Left renal cortex interstitium (tissue), 4 donors: ENCODE measurements at places on chromosomes 7 and 10.
A peak's percentile ranks its signal among the peaks of the same experiment; 100 is the strongest.

- DNase-seq: no peak
These were observed 269.8 kb downstream of the SORCS1 start for GRCh38 chr10:106894692-106895091.

- DNase-seq: no peak
These were observed 14.3 kb upstream of the ARMC3 start for GRCh38 chr10:22913474-22914092.

GRCh38 chr7:44846816-44847508 is 925 bp downstream of the H2AZ2 start:
- DNase-seq: no peak

DNA sequence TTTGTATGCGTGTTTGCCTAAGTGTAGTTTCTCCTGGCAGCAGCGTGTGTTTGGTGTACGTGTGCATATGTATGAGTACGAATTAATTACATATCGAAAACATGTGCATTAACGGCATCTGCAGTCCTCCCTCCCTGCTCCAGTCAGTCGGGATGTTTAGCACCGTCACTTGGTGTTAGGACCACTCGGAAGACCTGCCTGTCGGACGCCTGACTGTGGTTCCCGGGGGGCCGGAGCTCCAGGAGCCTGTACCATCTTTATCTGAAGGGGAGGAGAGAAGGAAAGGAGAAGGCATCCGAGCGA is 1.1 kb upstream of the CNTNAP2 start:
- DNase-seq: no peak

DNA sequence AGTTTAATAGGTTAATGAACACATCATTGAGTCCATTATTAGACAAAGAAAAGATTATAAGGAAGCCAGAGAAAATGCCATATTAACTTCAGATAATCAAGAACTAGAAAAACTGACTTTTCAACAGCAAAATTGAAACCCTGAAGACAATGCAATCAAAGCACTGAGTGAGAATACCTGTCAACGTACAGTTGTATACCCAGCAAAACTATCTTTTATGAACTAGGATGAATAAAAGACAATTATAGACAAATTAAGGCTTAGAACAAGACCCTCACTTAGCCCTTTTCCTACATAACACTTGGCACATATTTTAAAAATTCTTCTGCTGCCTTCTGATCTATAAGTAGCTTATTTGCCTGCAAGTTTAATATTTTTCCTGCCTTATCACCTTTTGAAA is 19.0 kb upstream of the DGKI start:
- no peak for DNase-seq

DNA sequence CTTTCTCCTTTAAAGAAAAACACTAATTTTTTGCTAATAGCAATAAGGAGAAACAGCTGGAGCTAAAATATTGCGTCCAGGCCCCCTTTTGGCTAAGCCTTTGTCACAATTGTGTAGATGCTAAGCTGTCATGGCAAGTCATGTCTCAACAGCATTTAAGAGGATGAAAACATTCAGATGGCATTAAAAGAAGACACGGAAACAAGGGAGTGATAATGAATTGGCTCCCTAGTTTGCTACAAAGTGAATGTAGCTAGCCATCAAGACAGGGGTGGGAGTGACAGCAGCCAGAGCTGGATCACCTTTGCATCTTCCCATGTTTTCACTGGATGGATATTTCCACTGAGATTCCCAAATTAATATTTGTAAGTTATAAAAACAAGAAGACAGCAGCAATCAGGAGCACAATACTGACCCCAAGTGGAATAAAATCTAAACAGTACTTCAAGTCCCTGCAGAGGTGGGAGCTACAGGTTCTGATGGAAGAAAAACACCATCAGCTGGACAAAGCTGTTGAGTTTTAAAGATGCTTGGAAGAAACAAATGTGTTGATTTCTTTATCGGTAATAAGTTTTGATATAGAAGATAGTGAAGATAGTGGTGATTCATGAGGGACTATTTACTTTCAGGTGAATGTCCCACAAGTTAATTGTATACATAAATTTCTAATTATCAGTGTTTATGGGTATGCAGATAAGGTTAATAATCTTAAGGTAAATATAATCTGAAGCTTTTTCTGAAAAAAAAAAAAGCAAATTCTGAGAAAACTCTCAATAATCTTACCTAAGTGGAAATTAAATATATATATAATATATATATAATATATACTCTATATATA is 129.4 kb downstream of the SLC16A9 start:
- no peak for DNase-seq

DNA sequence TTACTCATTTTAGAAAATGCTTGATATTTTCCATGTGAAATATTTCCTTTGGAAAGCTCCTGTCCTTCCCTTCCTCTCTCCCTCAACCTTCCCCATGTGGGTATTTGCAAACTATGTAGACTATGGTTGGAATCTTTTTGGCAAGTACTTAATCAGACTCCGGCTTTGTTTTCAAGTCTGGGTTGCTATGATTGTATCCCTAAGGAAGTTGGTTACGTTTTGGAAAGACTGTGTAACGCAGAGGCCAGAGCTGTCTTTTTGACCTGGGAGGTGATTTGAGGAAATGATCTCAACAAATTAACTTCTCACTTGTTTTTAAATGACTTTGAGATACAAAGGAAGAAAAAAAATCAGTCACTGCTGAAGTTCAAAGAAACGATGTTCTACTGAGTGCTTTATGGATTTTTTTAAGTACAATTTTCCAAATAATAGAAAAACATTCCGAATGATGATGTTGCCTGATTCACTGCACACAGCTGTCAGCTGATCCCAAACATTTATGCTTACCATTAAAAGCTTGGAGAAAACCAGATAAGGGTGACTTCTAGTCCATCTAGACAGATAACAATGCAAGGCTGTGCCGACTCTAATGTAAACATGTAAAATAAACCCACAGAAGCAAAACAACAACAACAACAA is 145.5 kb upstream of the CELF2 start:
- no peak for DNase-seq

GRCh38 chr10:43403911-43404703 is 4.9 kb downstream of the HNRNPF start:
- DNase-seq: no peak

GRCh38 chr10:44008270-44008916 is 359.7 kb upstream of the ZNF32 start:
- DNase-seq: no peak

GRCh38 chr7:117640465-117640864 is 160.6 kb downstream of the CFTR start:
- DNase-seq: no peak

DNA sequence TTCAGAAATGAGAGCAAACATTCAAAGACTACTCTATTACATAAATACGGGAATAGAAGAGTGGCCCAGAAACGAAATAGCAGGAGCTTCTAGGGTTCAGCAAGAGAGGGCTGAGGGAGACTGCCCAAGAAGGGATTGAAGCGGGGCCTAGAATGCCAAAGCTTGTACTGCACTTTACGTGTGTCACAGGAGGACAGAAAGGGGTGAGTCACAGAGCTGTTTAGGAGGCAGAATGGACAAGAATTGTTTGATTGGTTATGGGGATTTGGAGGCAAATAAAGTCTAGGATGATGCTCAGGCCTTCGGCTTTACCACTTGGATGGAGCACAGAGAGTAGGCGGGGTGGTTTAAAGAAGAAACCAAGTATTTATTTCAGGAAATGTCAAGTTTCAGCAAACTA is 11.3 kb upstream of the FXYD4 start:
- DNase-seq: no peak

DNA sequence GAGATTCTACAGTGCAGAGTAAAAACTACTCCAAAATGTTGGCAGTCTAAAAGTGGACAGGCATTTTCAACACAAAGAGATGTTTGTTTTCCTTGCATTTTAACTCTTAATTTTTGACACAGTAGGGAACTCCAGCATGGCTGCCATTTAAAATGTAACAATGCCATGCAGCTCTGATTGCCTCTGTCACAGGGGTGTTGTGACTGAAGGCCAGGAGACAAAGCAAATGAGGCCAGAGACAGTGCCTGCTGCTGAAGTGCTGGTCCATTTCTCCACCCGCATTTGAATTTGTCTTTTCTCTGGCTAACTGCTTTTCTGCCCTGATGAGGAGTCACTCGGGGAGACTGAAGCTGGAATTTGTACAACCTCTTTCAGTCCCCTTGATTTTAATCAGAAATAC is 710.6 kb upstream of the GALNT17 start:
- DNase-seq: no peak

DNA sequence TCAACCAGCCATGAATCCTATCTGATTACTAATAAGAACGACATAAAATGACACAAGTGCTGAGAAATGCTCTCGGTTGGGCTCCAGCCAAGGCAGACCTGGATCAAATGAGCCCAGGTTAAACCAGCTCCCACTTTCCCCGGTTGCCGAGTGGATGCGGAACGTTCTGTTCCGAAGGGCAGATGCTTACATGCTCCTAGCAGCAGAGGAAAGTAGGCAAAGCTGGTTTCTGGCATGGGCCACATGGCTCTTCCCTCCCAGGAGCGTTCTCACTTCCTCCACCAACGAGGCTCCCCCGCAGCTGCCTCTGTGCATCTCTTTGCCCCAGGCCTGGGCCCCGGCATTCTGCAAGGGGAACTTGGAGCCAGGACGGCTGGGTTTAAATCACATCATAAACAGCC is 61.8 kb upstream of the SDK1 start:
- no peak for DNase-seq

DNA sequence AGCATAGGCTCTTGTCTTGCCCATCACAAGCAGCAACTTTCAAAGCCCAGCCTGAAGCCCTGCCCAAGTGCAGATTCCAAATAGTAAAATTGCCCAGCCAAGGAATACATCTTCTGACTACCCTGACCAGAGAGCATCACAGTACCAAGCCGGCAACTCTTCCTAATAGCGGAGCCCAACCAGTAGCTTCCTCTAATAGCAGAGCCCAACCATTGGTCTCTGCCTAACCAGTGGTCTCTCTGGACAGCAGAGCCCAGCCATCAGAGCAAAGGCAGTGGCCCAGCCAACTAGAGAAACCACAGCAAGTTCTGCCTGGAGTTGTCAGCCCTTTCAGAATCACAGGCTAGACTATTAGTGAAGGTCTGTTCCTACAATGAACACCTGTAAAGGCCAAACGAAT is 285.6 kb downstream of the HGF start:
- peak; percentile 36 for DNase-seq

DNA sequence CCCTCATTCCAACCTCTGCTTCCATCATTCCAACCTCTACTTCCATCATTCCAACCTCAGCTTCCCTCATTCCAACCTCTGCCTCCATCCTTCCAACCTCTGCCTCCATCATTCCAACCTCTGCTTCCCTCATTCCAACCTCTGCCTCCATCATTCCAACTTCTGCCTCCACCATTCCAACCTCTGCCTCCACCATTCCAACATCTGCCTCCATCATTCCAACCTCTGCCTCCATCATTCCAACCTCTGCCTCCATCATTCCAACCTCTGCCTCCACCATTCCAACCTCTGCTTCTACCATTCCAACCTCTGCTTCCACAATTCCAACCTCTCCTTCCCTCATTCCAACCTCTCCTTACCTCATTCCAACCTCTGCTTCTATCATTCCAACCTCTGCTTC is 30.3 kb downstream of the CCDC71L start:
- no peak for DNase-seq

- DNase-seq: no peak
These were observed 56.1 kb downstream of the AUTS2 start for GRCh38 chr7:69654381-69654780.

DNA sequence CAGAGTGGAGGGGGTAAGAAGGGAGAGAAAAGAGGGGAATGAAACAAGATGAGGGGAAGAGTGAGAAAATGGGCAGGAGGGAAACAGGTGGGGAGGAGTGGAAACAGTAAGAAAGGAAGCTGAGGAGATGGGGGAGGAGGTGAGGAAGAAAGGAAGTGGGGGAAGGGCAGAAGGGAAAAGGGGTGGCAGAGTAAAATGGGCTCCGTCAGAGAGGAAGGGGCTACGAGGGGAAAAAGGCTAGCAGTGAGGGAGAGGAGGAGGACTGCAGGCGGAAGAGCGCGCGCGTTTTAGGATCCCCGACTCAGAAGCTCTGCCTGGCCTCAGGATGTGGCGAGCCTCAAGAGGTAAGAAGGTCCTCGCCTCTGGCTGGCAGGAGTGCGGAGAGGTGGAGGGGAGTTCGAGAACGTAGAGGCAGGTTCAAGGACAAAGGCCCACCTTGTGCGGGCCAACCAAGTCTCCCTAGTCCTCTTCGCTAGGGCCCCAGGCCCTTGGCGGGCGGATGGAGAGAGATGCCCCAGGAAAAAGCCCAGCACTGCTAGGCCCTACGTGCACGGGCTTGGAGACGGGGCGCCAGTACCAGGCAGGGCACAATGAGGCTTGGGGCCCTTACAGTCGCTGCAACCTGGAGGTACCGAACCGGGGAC is 5.8 kb upstream of the NKX2-3 start:
- DNase-seq: no peak
